OCI-LY7 (cell line): ENCODE measurements at places on chromosomes 7 and 10.
A peak's percentile ranks its signal among the peaks of the same experiment; 100 is the strongest.

- no peak for DNase-seq
Measured at GRCh38 chr7:50418526-50419290, 31.4 kb downstream of the FIGNL1 start.

GRCh38 chr10:17453373-17454091, 863 bp downstream of the ST8SIA6 start:
- DNase-seq: no peak

DNA sequence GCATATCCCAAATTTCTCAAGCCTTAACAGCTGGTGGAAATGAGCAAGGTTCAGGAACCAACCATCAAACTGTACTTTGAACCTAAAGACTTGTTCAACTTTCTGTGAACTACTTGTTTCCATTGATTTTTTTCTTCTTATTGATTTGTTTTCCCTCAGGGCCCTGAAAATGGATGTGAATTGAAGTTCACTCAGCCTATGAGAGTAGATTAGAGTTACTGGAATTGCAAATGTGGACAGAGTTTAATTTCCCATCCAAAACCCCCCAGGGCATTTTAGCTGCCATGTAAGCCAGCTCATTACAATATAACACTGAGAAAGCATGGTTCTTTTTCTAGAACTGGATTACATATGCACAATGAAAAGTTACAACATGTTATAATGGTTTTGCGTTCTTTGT, 1105.7 kb downstream of the REEP3 start:
- DNase-seq: no peak

DNA sequence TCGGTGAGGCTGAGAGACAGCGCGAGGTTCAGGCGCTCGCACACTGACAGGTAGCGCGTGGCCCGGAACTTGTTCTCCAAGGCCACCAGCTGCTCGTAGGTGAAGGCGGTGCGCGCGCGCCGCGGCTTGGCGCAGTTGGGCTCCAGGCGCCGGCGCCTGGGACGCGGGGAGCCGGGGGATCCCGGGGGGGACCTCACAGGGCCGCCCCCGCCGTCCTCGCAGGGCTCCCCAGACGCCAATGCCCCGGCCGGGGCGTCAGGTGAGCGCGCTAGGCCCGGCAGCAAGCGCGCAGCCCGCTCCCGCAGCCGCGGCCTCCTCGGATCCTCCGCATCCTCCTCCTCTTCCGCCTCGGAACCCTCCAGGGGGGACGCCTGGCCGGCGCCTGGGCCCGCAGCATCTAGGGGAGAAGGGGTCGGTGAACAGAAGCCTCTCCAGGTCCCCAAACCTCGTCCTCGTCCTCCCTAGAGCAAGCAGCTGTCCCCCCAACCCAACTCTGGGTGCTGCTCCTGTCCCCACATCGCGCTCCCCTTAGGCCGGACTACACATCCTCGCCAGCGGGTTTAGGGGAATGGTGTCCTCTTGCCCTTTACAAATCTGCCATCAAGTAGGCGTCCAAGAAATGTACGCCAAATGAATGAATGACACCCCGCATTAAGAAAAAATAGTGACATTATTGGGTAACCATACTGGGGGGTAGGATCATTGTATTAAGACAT, 1.9 kb downstream of the NKX1-2 start:
- no peak for DNase-seq

DNA sequence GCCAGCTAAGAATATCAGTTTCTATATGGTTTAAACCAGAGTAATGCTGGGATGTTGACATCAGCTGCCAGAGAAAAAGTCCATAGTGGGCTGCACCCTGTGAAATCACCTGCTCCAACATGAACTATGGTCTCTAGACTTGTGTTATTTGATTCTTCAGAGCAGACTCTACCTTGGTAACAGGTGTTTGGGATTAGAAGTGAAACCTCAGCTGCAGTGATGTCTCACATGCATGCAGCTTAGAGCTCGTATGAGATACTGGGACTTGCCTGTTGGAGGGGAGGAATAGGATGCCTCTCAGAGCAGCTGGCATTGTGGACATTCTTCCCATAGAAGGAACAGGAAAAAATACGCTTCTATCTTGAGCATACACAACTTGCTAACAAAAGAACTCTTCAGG, 287.1 kb upstream of the CSTF2T start:
- no peak for DNase-seq

- no peak for DNase-seq
Measured at GRCh38 chr7:66460921-66461361, 167.7 kb upstream of the KCTD7 start.

- DNase-seq: no peak
Measured at GRCh38 chr10:29409241-29410054, 120.6 kb downstream of the LYZL1 start.

- no peak for DNase-seq
Measured at GRCh38 chr10:83076443-83076842, 1062.9 kb upstream of the GHITM start.

DNA sequence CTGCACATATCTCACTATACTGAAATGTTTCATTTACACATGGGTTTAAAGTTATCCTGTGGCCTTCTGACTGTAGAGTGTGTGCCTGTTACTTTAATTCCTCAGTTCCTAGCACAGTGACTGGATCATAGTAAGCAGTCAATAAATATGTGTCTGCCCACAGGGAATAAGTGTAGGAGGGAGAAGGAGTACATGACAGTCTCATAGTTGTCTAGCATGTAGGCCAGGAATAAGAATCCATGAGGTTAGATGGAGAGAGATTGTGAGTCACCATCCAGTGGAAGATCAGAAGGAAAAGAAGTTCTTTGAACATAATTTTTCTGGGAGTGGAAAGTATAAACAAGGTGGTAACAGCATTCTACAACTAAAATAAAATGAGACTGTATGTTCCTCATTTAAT, 36.6 kb upstream of the SEMA3A start:
- DNase-seq: no peak

GRCh38 chr7:954330-955238, at the start of gene ADAP1:
TSS of gene ADAP1 (minus strand) at chr7:954680. CDS start at chr7:954477, 203 bp downstream.
- DNase-seq: peak; percentile 52

- peak; percentile 82 for DNase-seq
Measured at GRCh38 chr10:11986593-11987216, 55.9 kb downstream of the UPF2 start.

GRCh38 chr7:120539321-120539720, 266.3 kb downstream of the KCND2 start:
- DNase-seq: no peak

- DNase-seq: no peak
Measured at GRCh38 chr10:8088504-8088903, 34.0 kb downstream of the GATA3 start.

DNA sequence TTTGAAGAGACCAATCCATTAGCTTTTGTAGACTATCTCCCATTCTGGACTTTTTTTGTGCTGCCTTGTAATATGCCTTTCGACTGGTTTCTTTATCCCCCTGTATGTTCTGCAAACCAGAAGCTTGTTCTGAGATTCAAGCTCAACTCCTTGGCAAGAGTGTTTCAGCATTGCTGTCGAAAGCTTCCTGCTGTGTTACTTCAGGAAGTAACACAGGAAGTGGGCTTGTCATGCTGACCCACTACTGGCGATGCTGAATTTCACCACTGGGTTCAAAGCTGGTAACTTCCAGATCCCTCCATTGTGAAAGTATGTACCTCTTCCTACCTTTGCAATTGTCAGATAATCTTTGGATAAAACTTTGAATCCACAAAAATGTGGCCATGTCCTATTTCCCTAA, 57.9 kb upstream of the INSYN2A start:
- no peak for DNase-seq
